Mammary epithelial cell (primary cell): ENCODE measurements at places on chromosomes 3 and 15. TPM values are rescaled to one million over a fixed set of nuclear protein-coding genes. Genes with fewer than 3 reads are reported as not detected.

The HACD2 gene
- total RNA-seq: 98.5 and 101 TPM in 2 replicates

The HAPLN3 gene
- 1.5 TPM for total RNA-seq

The TIMP4 gene
- not detected in 2 replicates for total RNA-seq

The HRH1 gene
- total RNA-seq: 0.33 TPM

The ADCY5 gene
- 0.67 TPM for total RNA-seq

The UPK1B gene
- total RNA-seq: 0.48 and 1.7 TPM in 2 replicates

The FRMD5 gene
- total RNA-seq: 12.5 and 12.6 TPM in 2 replicates

The INSYN1 gene
- 0.33 and 0.35 TPM in 2 replicates for total RNA-seq

The CPA3 gene
- total RNA-seq: not detected

The GUCA1C gene
- not detected in 2 replicates for total RNA-seq

The MORF4L1 gene
- 275 and 276 TPM in 2 replicates for total RNA-seq

The FBXO40 gene
- total RNA-seq: not detected in 2 replicates
